ENCODE measurements at places on chromosomes 7 and 10.

DNA sequence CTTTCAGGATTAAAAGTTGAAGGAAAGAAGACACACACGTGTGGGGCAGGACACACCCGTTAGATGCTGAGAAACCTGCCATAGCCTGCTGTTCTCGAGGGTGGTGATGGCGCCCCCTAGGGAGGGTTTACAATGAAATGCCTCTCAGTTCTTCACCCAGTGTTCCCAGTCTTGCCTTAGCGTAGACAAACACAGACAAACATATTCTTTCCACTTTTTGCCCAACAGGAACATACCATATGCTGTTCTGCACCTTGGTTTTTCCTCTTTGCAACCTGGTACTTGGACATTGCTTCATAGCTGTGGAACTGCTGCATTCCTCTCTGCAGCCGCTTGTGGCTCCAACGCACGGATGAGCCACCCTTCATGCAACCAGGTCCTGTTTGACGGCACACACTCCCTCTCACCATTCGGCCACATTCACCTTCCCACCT lies 23.3 kb upstream of the HSPA12A start:
- DNase-seq = peak; percentile 56

- DNase-seq = no peak
Measured at GRCh38 chr7:101681170-101682007, 52.3 kb upstream of the MYL10 start.

DNA sequence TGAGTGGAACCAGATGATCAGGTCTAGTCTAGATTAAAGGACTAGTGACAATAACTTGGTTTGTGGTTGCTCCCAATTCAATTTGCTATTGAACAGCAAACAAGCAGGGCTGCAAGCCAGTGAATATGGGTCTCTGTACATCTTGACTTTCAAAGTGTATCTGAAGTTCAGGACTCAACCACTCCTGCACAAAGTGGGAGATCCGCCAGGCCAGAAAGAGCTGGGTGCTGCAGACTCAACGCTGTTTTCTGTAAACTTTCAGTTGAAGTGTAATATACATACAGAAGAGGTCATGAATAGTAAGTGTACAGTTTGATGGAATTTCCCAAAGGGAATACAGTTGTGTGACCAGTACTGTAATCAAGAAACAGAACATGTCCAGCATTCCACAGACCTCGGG lies 416.6 kb downstream of the RPS24 start:
- no peak for DNase-seq

- no peak for DNase-seq
Measured at GRCh38 chr7:155871211-155871610, 58.9 kb upstream of the SHH start.

DNA sequence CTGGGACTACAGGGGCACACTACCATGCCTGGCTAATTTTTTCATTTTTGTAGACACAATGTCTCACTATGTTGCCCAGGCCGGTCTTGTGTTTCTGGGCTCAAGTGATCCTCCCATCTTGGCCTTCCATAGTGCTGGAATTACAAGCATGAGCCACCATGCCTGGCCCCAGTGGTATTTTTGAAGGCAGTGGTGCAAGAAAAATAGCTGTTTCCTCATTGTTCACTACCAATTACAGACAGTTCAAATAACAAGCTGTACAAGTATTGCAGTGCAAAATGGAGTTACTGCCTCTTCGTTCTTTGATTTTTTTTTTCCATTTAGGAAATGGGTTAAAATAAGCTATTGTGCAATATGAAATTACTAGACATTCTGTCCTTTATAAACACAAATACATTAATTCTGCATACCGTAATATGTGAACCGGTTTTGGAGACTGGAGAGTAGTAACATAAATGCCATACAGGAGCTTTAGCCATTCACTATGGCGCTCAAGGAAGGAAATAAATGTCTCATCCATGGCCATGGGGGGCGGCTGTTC lies 35.0 kb upstream of the BPGM start:
- no peak for DNase-seq

DNA sequence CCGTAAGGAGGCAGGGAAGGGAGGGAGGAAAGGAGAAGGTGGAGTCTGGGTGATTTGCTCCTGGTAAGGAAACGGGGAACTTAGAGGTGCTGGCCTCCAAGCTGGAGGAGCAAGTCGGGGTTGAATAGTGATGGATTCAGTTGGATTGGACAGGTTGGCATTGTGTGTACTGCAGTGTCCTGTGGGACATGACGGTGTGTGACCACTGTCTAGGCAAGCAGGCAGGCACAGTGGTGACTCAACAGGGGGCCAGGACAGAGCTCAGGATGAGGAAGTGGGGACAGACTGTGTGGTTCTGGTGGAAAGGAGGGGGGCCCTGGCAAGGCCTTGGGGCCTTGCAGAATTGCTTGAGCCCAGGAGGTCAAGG lies 48.8 kb downstream of the COL26A1 start:
- DNase-seq = no peak

- no peak for DNase-seq
Measured at GRCh38 chr10:81820418-81820817, 54.6 kb upstream of the NRG3 start.

Data from CD4-positive, alpha-beta T cell treated with Interleukin-6 for 4 hours (primary cell).